Prostate gland (tissue), 2 donors: ENCODE measurements at places on chromosomes 3 and 15.

DNA sequence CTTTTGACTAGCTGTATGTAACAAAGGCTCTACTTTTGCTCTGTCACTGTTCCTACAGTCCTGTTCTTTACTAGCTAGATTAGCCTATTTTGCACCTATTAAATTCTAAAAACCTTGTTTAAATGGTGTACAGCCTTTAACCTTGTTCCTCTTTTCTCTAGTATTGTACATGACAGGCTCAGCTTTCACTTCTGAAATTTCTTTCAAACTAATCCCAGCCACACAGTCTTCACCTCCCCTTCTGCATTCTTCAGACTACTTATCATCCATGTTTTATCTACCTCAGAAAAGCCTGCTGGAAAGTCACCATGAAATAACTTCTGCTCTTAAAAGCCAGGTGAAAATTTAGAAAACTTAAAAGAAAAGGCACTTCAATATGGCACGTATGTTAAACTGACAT, 122.4 kb downstream of the NECTIN3 start:
- DNase-seq = no peak

- no peak for DNase-seq
These were observed 32.4 kb downstream of the DZIP1L start for GRCh38 chr3:138082992-138083386.

- DNase-seq = no peak
These were observed 15.3 kb upstream of the BHLHE40 start for GRCh38 chr3:4963669-4964570.

GRCh38 chr3:25944329-25944728, 154.4 kb downstream of the OXSM start:
- DNase-seq = no peak

DNA sequence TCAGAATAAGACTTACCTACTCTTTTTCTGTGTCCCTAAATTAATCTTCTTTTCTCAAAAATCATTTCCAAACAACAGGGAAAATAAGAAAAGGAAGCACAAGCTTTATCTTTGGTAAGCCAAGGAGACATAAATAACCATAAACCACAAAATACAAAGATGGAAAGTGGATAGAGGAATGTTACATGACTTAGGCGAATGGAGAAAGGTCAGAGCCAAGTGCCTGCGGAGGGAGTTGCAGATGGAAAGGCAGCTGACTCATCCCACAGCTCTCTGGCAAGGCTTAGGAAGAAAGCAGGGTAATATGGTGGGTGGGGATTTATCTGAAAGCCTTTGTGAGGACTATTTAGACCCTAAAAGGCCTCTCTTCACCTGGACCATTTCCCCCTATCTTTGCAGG, 72.8 kb downstream of the GALK2 start:
- DNase-seq = no peak

DNA sequence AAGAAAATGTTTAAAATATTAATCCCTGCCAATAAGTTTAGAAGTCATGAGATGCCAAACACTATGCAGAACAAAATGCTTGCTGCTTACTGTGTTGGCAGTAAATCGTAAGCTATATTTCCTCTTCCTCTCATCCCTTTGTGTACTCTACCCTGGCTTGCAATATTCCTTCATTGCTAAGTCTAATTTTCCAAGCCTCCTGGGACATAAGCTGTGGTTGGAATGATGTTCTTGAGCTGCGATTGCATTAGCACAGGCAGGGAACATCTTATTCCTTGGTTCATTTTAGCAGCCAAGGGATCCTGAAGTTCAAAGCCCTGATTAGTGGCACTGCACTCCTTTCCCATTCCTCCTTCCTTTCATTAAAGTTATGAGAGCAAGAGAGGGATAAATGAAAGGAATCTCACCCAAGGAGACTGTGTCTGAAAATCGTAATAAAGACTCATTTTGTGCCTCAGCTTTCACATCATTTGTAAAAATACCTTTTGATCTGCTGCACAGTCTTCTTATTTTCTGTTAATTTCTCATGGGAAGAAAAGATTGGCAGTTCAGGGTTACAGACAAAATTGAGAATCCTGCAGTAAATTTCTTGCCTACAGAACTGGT, 535.2 kb downstream of the OCA2 start:
- DNase-seq = no peak
